ENCODE measurements at places on chromosomes 13 and 19.

DNA sequence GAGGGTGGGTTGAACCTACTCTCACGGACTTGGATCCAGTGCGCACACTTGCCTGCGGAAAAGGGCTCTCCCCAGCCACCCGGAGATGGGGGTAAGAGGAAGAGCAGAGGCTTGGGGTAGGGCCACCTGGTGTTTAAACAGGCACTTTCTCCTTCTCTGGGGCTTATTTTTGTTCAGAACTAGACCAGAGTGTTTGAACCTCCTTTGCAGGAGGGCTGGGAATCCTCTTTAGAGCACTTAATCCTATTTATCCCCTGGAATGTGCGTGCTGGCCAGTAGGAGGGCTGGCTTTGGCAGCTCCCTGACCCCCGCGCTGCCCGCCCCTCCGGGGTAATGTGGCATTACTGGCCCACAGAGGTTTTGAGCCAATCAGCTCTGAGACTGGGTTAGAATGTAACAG lies 2.0 kb downstream of the RGS9BP start:
- DNase-seq, result no peak

- DNase-seq, result peak; percentile 73
Measured at GRCh38 chr13:99371956-99372355, 64.8 kb upstream of the GPR183 start.

DNA sequence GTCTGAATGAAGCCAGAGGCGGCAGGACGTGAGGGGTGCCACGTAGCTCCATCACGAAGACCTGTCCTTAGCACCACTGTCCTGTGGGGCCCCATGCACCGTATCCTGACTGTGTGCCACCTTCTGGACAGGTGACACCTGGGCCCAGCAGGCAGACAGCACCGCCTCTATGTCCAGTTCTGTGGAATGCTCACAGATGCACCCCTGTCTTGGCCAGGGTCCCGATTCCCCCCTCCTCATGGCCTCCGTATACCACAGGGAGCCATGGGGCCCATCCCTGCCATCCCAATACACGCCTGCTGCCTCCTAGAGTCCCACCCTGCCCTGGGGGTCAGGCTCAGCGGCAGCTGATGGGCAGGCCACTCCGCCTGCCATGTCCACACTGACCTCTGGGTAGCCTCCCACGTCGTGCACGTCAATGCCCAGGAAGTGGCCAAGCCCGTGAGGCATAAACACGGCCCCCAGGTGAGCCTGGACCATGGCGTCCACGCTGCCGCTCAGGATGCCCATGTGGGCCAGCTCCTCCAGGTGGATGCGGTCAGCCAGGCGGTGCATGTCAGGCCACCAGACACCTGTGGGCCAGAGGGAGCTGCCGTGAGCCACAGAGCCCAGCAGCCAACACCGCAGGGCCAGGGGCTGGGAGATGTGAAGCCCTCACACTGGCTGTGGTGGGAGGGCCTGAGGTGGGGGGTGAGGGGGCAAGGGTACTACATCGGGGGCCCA lies 17.6 kb downstream of the CEBPG start:
- DNase-seq, result no peak

- DNase-seq, result no peak
Measured at GRCh38 chr19:47598407-47599349, 10.3 kb upstream of the BICRA start.

- DNase-seq, result no peak
Measured at GRCh38 chr13:98752467-98753290, at the start of gene SLC15A1. SLC15A1 (minus strand) TSS chr13:98752672; CDS start chr13:98752598, 74 bp downstream.

- DNase-seq, result no peak
Measured at GRCh38 chr13:91349992-91350911, 2.8 kb downstream of the MIR17HG start.

DNA sequence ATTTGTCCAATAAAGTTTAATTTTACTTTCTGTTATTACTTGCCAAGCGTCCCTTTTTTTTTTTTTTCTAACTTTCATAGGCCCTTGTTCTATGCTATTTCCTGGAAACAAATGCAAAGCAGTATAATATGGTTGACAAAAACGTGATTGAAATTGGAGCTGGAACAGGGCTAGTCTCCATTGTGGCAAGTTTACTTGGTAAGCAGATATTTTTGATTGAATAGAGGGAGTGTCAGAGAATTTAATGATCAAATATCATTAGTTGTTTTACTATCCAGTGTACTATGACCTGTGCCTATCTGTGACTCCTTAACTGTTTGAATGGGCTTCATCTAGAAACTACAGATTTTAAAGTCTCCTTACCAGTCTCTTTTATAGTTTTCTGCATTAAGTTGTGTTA lies 46.7 kb downstream of the ERCC5 start:
- no peak for DNase-seq

- no peak for DNase-seq
Measured at GRCh38 chr13:81442904-81443303, 1102.0 kb upstream of the SPRY2 start.

- DNase-seq, result no peak
Measured at GRCh38 chr19:27901078-27901477, 1311.9 kb downstream of the UQCRFS1 start.

DNA sequence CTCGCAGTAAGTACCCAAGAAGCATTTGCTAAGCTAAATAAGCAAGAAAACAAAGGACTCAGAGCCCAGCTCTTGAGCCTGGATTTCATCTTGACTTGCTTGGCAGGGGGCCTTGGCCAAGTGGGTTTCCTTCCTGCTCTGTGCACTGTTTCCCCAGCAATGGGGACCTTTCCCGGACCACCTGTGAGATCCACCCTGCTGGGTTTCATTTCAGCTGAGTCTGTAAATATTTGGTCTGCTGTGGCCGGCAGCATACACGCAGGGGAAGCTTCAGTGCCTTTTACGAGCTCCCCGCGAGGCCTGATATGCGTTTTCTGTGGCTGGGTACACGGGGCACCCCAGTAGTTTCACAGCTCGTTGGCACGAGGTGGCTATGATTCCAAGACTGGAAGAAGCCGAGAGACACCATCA lies 12.4 kb upstream of the TINCR start:
- no peak for DNase-seq

DNA sequence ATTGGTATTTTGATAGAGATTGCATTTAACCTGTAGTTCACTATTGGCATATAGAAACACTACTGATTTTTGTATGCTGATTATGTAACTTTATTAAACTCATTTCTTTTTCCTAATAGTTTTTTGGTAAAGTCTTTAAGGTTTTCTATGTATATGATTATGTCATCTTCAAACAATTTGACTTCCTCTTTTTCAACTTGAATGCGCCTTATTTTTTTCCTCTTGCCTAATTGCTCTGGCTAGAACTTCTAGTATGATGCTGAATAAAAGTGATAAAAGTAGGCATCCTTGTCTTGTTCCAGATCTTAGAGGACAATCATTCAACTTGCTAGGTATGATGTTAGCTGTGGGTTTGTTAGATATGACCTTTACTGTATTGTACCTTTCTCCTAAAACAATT lies 1034.9 kb downstream of the PCDH9 start:
- no peak for DNase-seq

- no peak for DNase-seq
Measured at GRCh38 chr19:49923055-49924003, 5.7 kb upstream of the ATF5 start.

Measured in CD4-positive, alpha-beta T cell treated with Interleukin-10 for 1 hour (primary cell).